ENCODE measurements at places on chromosomes 2 and 18.
A peak's percentile ranks its signal among the peaks of the same experiment; 100 is the strongest.

DNA sequence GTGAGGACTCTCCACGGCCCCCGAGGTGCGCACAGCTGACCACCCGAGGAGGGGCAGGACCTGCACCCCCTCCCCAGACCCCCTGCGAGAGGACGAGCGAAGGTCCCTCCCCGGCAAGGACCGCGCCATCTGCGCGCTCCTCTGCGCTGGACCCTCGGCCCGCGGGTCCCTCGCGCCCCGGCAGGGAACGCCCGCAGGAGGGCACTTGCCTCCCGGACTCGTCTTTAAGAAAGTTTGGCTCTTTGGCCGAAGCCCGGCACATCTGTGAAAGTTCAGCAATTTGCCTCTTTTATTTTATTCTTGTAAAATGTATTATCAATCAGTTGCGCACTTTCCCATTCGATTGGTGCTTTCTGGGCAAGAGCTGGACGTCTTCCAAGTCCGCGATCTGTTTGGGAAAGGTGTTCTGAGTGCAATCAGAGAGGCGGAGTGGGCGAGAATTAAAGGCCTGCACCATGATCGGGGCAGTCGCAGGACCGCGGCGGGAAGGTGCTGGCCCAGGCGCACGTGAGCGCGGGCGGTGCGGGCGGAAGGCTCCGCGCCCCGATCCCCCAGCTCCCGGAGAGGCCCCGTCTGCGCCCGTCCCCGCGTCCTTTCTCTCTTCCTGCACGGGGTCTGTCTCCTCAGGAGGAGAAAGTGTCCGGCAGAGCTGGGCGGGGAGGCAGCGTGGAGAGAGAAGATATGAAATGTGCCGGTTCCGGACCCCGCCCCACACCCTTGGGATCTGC, 1.6 kb upstream of the ALKAL2 start:
- H3K4me1 ChIP-seq: peaks cover 3% of the 10 kb centered on the region
- peak overlapping the region; percentile 62 for H3K4me3 ChIP-seq
- DNase-seq: no peak
- H3K36me3 ChIP-seq: peaks cover 7% of the 10 kb centered on the region
- H3K27me3 ChIP-seq: peaks cover 24% of the 10 kb centered on the region

- peak; percentile 13 for DNase-seq
- H3K4me1 ChIP-seq: peaks cover 7% of the 10 kb centered on the region
- H3K27me3 ChIP-seq: peaks cover 31% of the 10 kb centered on the region
- H3K27ac ChIP-seq: no peak overlapping the region
Observed at GRCh38 chr2:222960126-222960525, 91.9 kb upstream of the KCNE4 start.

DNA sequence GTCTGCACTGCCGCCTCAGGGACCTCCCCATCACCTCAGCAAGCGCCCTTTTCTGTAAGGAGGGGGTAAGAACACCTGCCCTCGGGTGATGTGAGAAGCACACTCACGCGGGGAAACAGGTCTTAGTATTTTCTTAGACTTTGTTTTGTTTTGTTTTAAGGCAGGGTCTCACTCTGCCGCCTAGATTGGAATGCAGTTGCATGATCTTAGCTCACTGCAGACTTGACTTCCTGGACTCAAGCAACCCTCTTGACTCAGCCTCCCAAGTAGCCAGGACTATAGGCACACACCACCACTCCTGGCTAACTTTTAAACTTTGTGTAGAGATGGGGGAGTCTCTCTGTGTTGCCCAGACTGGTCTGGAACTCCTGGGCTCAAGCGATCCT, 37.1 kb downstream of the RAMP1 start:
- no peak overlapping the region for H3K4me3 ChIP-seq
- DNase-seq: no peak
- peaks cover 49% of the 10 kb centered on the region for H3K4me1 ChIP-seq
- H3K27ac ChIP-seq: peak overlapping the region; percentile 31

DNA sequence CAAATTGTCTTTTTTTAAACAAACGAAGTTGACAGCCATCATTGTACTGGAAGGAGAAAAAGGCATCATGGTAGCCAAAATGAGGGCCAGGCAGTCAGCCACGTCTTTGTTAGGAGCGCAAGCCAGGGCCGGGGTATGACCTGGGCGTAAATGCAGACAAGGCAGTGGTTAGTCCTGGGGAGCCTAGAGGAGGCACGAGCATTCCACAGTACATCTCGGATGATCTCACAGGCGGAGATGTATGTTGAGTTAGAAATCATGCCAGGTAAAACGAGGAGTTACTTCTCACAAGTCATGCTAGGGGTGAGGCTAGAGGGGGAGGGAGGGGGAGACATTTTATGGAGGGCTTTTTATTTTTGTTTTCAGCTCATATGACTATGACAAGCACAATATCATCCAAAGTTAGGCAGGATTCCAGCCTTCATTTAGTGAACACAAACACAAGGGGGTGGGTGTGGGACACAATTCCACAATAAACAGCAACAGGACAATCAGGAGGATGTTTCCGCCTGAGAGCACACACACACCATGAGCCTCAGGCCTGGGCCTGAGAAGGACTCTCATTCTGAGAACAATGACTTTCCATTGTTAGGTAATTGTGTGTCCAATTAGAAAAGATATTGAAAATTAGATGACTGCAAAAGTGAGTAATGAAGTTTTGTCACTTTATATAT, 64.4 kb upstream of the PGAP1 start:
- H3K4me1 ChIP-seq: peaks cover 28% of the 10 kb centered on the region
- H3K27me3 ChIP-seq: no peaks in the 10 kb centered on the region

Measured in stimulated activated naive B cell treated with anti-CD40 and anti-IgM and Interleukin-4, amounts not matched to agents 10 μg/mL and 1 μg/mL and 100 μg/mL, for 72 hours (primary cell).